ENCODE measurements at places on chromosomes 4 and X.

GRCh38 chr4:24824720-24825119, 29.3 kb downstream of the SOD3 start:
- no peak overlapping the region for H3K4me3 ChIP-seq
- no peak for DNase-seq
- H3K27me3 ChIP-seq, result peaks cover 10% of the 10 kb centered on the region

DNA sequence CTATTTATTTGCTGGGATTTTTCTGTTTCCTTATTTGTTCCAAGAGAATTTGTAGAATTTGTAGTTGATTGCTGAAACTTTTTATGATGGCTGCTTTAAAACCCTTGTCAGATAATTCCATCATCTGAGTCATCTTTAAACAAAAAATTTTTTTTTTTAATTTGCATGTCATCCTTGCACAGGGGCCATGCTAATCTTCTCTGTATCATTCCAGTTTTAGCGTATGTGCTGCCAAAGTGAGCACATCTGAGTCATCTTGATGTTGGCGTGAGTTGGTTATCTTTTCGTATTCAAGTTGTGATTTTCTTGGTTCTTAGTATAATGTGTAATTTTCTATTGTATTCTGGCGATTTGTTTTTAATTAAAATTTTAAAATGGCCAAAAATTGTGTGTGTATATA, 18.7 kb upstream of the ZNF157 start:
- H3K36me3 ChIP-seq, result no peaks in the 10 kb centered on the region
- H3K4me3 ChIP-seq, result no peak overlapping the region
- no peak overlapping the region for H3K27ac ChIP-seq
- no peaks in the 10 kb centered on the region for H3K27me3 ChIP-seq

GRCh38 chr4:132328761-132329160, 820.3 kb upstream of the PCDH10 start:
- no peaks in the 10 kb centered on the region for H3K36me3 ChIP-seq
- H3K27me3 ChIP-seq, result no peaks in the 10 kb centered on the region

DNA sequence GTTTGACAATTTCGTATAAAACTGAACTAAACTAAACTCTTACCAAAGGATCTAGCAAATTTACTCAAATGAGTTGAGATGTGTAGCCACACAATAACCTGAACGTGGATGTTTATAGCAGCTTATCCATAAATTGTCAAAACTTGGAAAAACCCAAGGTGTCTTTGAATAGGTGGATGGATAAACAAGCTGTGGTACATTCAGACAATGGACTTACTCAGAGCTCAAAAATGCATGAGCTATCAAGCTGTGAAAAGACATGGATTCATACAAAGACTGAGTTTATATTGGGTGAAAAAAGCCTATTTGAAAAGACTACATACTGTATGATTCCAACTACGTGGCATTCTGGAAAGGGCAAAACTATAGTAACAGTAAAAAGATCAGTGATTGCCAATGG, 69.5 kb downstream of the LARP1B start:
- no peak overlapping the region for H3K4me3 ChIP-seq
- H3K4me1 ChIP-seq, result no peaks in the 10 kb centered on the region
- no peak for DNase-seq
